ENCODE measurements at places on chromosomes 16 and 17.

- peak; percentile 85 for DNase-seq
Measured at GRCh38 chr17:17919169-17920107, 52.8 kb downstream of the TOM1L2 start.

DNA sequence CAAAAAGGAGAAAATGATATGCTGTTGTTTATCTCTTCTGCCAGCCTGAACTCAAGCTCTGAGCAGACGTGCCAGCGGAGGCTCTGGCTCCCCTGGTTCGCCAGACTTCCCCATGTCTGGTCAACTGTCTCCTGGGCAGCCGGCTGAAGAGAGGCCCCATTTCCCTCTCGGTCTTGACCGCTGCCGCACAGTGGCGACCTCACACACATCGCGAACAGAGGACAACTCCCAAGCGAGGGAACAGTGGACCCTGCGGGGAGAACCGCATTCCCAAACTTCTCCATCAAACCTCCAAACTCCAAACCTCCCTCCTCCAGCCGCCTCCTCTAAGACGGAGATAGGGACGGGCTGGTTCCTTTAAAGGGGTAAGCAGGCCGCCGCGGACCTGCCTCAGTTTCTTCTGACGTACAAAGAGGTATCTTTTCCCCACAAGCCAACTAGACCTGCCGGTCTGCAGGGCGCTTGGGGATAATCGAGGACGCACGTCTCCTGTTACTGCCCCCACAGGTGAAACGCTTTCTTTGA is 24.9 kb upstream of the RFFL start:
- DNase-seq: no peak

- no peak for DNase-seq
Measured at GRCh38 chr17:7403727-7403976, 245 bp downstream of the TMEM256 start.

- no peak for DNase-seq
Measured at GRCh38 chr17:48530887-48531272, at the start of gene HOXB1. HOXB1 (minus strand) TSS chr17:48531011; CDS start chr17:48530904, 107 bp downstream.

DNA sequence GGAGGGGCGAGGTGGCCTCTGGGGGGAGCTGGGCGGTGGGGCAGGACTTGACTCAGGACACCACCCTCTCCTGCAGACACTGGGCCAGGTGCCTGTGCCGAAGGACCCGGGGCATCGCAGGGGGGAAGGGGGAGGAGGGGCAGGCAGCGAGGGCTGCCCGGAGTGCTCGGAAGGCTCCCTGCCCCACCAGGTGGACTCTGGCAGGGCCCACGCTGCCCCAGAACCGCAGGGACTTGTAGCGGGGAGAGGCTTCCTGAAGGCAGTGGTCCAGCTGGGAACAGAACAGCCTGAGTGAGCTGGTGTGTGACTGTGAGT is 4.4 kb upstream of the HCRT start:
- no peak for DNase-seq

DNA sequence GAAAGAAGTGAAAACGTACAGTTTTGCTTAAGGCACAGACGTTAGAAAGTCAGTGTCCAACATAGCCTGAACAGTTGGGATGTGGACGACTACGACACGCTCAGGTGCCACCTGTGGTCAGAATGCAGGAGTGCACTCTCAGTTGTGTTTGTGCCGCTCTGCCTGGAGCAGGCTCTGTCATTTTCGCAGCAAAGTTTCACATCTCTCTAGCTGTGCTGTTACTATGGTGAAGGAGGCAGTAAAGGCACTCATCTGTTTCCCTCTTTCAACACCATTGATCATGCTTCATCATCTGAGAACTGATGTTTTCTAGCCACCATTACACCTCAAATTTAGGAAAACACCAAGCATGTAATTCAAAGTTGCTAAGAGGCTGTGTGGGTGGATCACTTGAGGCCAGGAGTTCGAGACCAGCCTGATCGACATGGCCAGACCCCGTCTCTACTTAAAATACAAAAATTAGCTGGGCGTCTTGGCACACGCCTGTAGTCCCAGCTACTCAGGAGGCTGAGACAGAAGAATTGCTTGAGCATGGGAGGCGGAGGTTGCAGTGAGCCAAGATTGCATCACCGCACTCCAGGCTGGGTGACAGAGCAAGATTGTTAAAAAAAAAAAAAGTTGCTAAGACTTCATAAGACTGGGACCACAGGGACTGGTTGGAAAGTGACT is 44.9 kb upstream of the DNAJA2 start:
- DNase-seq: no peak

DNA sequence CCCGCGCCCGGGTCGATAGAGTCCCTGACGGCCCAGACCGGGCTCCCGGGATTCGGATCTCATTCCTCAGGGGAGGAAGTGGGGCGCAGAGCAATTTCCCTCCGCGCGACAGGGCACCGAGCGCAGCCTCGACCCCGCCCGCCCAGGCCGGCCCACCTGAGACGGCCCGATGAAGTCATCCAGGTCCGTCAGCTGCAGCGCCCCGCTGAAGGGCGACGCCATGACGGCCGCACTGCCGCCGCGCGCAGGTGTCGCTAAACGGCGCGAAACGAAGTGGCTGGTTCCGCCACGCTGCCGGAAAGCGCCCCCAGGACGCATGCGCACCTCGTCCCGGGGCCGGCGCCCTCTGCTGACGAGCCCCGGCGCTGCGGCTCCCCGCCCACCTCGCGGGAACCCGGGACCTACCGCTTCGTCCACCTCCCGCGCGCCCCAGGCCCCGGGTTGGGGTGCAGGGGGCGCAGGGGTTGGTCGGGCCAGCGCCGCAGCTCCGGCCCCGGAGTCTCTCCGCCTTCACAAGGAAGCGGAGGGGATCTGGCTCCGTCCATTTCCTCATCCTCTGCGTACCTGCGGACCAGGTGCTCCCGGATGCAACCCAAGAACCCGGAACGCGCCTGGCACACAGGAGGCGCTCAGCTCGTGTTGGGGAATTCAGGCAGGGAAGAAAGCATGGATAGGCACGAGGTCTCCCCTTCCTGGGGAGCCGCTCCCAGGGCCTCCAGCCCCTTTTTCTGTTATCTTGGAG is at the start of gene CIAO3:
TSS of gene CIAO3 (minus strand) at position 234 of the 742 bp plus-strand sequence. CDS start at position 222, 12 bp downstream.
- DNase-seq: peak; percentile 73

DNA sequence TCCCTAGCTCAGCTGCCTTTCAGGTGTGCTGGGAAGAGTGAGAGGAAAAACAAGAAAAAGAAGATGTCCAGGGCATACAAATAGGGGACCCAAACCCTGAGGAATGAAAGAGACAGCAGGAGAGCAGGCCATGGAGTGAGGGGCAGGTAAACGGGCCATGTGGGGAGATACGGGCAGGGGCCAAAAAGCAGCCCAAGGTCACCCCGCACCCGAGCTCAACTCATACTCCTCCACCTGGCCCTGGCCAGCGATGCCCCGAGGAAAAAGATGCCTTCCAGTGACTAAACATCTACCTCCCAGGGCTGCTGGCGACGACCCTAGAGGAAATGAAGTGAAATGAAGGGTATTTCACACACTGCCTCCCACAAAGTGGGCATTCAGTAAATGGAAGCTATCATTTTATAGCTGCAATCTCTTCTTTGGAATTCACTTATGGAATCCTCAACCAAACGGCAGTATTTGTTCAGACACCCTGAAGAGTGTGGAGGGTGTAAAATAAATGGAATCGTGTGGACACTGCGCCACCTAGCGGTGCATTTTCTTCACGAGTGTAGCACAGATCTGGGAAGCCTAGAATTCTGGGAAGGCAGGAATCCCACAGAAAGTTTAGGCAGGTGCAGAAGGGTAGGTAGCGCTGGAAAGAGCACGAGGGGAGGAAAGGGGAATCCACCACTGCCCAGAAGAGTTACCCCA is 14.9 kb downstream of the ELAC2 start:
- peak; percentile 45 for DNase-seq

DNA sequence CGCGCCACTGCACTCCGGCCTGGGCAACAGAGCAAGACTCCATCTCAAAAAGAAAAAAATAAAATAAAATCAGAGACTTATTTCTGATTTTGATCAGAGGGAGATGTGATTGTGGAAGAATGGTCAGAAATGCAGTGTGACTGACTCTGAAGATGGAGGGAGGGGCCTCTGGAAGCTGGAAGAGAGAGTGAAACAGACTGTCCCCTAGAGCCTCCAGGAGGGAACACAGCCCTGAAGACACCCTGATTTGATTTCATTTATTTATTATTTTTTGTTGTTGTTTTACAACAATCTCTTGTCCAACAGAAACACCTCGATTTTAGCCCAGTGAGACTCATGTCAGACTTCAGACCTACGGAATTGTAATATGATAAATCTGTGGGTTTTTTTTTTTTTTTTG is 26.1 kb downstream of the BCL7C start:
- no peak for DNase-seq

GRCh38 chr16:8571061-8571596 is 19.2 kb downstream of the TMEM114 start:
- DNase-seq: peak; percentile 43

DNA sequence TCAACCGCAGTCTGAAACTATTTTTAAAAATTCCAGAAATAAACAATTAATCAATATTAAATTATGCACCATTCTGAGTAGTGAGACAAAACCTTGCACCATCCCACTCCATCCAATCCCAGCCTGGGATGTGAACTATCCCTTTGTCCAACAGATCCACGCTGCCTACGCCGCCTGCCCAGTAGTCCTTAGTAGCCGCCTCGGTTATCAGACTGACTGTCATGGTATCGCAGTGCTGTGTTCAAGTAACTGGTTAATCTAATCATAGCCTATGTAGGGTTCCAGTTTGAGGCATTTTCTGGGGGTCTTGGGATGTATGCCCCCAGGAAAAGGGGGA is 437.7 kb downstream of the HS3ST3B1 start:
- no peak for DNase-seq

GRCh38 chr17:45948881-45949624 is 50.0 kb upstream of the STH start:
- DNase-seq: peak; percentile 75

DNA sequence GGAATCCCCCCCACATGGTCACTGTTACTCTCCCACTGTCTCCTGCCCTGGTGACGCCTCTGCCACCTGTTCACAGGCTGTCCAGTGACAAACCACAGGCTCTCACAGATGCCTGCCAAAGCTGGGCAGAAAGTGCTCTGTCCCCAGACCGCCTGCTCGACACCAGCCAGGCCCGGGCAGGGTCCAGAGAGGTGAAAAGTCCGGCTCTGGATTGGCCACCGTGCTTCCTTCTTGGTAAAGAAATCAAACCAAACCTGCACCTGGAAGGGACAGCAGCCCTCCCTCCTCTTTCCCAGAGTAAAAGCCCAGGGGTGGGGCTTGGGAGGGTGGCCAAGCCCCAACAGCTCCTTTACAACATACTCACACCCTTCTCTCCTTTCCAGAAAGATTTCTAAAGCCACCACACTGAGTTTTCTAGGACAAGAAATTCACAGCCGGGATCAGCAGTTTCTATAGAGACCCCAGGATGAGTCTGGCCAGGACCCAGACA is 6.2 kb downstream of the PCGF2 start:
- DNase-seq: no peak

DNA sequence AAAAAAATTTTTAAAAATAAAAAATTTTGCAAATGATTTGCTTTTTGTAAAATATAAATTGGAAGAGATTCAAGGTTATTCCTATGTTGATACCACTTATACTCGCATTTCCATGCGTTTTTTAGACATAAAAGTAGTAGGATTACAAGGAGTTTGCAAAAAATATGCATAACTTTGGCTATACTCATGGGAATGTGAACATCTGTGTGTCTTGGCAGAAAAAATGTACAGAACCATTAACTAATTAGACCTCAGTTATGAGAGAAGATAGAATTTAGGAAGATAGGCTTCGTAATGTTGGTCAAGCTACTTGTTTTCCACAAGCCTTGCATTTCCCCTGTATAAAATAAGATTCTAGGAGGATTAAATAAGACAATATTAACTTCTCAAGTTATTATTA is 61.1 kb upstream of the VPS4A start:
- DNase-seq: no peak

DNA sequence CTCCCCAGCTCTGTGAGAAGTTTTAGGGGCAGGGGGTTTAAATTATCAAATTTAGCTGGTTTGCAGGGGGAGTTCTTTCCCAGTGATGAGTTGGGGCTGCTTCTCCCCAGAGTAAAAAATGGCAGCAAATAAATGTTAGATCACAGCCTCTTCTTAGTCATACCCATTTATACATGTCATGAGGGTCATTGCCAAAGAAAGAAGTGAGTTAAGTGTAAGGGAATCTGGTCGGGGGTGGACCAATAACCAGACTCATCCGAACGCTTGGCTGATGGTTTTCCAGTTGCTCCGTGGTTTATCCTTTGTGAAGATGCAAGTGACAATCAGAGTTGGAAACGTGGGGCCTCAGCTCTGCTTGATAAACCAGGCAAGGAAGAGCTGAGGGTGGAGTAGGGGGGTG is 87.1 kb downstream of the PLXDC1 start:
- no peak for DNase-seq

DNA sequence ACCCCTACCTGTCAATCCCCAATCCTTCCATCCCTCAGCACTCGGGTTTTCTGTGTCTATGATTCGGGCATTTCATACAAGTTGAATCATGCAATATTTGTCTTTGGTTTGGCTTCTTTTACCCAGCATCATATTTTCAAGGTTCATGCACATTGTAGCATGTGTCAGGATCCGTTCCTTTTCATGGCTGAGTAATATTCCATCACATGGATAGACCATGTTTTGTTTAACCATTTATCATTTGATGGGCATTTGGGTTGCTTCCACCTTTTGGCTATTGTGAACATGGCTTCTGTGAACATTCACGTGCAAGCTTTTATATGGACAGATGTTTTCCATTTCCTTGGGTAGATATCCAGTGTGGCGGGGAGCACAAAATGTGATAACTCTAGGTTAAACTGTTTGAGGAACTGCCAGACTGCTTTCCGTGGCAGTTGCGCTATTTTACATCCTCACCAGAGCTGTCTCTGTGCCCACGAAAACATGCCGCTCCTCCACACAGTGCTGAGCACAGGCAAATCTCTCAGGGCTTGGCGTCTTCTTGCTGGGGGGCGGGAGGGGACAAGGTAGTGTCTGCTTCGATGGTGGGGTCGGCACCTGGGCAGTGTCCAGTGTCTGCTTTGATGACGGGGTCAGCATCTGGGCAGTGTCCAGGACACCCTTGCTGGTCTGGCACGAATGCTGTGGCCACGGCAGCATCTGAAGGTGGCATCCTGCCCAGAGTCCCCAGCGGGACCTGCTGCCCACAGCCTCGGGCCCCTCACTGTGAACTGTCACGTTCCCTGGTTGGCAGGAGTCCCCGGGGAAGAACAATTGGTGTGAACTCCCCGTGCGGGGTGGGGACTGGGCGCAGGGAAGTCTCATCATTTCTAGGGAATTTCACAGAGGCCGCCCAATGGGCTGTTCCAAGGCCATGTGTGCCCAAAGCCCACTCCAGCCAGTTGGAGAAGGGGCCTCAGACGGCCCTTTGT is 32.4 kb upstream of the JPH3 start:
- DNase-seq: no peak

GRCh38 chr16:48129926-48130325 is 25.9 kb downstream of the ABCC12 start:
- no peak for DNase-seq

GRCh38 chr16:50925758-50926357 is 184.0 kb downstream of the CYLD start:
- DNase-seq: no peak
